Esophagus squamous epithelium (tissue), 5 donors: ENCODE measurements at places on chromosomes 1 and 21.
A peak's percentile ranks its signal among the peaks of the same experiment; 100 is the strongest.

- DNase-seq = no peak
Observed at GRCh38 chr1:234769284-234769985, 159.5 kb upstream of the IRF2BP2 start.

GRCh38 chr1:108746382-108747170, at the start of gene STXBP3:
STXBP3 (plus strand) TSS chr1:108746674; CDS start chr1:108746738, 64 bp downstream.
- DNase-seq = peak; percentile 92

DNA sequence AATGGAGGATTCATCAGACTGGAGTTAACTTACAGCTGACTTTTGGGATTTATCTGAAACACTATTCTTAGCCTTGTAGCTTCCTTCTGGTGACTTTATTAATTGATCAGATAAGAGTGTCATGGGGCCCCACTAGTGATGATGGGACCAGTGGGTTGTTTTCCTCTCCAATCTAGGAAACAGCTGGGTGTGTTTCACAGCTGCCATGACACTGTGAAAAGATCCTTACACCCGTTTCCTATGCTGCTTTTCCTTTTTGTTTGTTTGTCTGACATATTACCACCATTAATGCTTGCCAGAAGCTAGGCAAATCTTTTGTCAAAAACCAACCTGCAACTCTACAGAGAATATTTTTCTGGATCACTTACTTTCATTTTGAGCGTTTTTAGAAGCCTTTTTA, 86.2 kb downstream of the ZBTB18 start:
- no peak for DNase-seq

DNA sequence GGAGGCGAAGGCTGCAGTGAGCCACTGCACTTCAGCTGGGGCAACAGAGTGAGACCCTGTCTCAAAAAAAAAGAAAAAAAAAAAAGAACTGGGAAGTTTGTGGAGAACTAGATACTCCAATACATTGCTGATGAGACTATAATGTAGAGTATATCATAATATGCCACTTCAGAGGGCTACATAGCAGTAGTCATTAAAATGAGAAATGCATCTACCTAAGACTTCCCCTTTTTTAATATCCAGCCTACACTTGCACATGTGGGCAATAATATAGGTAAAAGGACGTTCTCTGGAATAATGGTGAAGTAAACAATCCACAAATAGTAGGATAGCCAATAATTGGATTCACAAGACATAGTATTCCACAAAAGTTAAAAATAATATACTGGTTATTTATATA, 311.0 kb downstream of the HLX start:
- DNase-seq = no peak

DNA sequence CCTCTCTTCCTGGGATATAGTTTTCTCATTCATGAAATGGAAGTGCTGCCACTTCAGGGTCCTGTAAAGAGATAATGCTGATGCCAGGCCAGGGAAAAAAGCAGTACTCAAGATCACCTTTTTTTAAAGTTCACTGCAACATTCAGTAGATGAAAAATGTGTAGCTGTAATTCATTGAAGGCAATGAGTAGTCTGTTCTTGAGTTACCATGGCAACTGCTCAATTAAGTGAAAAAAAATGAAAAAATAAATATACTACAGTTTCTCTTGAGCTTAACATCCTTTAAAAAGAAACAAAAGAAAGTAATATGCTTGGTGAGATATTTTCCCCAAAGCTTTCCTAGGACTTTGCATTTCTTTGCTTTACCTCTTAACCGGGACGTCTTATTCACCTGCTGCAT, 183.3 kb downstream of the AK5 start:
- no peak for DNase-seq

GRCh38 chr1:60878323-60878722, 204.0 kb upstream of the NFIA start:
- no peak for DNase-seq

DNA sequence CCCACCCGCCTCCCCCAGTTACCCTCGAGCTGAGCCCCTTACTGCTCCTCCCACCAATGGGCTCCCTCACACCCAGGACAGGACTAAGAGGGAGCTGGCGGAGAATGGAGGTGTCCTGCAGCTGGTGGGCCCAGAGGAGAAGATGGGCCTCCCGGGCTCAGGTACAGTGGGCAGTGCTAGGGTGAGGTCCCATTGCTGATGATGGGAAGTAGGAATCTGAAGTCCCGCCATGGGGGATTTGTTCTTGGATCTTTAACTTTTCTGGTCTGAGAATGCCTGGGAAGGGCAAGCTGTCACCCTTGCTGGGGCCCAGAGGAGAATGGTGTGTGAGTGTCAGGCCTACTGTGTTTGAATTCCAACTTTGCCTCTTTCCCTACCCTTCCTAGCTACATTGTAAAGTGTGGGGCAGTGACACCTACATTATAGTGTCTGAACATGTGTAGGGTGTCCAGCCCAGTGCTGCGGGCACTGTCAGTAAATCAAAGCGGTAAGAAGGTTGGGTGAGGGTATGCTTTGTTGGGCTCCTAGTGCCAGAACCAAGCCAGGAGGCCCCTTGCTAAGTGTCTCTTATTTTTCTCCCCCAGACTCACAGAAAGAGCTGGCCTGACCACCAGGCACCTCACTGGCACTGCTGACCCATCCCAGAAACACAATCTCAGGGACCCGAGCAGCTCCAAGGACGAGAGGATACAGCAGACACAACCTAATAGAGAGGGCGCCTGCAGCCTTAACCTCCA, 44.7 kb downstream of the YARS1 start:
- no peak for DNase-seq

DNA sequence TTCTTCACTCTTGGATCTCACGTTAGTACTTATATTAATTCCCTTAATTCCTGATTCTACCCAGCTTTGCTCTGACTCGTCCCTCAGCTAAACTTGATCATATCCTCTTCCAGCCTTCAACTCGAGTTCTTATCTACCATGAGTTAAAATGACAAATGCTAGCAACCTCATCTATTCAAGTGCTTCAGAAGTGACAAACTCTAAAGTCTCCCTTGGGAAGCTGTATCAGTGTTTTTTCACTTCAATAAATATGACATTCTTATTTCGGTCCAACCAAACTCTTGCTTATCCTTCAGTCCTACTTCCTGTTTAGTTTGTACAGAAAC, 75.3 kb downstream of the FOXJ3 start:
- DNase-seq = no peak

- DNase-seq = no peak
Observed at GRCh38 chr1:46300673-46301405, 2.6 kb downstream of the LRRC41 start.

DNA sequence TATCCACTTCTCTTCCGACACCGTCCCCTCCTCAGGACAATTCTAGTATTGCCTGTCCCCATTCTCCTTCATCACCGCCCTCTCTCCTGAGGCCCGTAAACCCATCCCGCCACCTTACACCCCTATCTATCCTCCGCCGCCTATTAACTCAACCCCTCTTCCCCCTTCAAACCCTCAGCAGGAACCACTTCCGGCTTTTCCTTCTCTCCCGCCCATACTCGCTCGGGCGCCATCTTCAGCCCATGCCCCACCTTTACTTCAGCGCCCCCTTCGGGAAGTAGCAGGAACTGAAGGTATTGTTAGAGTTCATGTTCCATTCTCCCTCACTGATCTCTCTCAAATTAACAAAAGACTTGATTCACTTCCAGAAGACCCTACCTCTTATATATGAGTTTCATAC, 31.6 kb downstream of the VN1R5 start:
- DNase-seq = no peak

- no peak for DNase-seq
Observed at GRCh38 chr1:169295425-169295824, 72.2 kb downstream of the NME7 start.

DNA sequence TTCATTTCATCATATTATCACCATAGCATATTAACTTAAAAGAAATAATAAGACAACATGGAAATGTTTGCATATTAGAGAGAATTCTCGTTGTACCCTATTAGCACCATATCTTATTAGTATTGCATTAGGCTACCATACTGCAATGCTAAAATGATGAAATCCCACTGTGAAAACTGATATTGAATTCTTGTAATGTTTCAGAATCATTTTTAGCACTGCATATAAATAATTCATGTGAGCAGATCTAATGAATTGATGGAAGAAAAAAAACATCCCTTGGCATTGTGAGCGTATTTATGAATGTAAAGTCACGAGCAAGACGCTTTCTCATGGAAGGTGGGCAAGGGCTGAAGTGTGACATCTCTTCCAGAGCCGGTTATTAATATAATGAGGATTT, 257.1 kb upstream of the PTBP2 start:
- no peak for DNase-seq

DNA sequence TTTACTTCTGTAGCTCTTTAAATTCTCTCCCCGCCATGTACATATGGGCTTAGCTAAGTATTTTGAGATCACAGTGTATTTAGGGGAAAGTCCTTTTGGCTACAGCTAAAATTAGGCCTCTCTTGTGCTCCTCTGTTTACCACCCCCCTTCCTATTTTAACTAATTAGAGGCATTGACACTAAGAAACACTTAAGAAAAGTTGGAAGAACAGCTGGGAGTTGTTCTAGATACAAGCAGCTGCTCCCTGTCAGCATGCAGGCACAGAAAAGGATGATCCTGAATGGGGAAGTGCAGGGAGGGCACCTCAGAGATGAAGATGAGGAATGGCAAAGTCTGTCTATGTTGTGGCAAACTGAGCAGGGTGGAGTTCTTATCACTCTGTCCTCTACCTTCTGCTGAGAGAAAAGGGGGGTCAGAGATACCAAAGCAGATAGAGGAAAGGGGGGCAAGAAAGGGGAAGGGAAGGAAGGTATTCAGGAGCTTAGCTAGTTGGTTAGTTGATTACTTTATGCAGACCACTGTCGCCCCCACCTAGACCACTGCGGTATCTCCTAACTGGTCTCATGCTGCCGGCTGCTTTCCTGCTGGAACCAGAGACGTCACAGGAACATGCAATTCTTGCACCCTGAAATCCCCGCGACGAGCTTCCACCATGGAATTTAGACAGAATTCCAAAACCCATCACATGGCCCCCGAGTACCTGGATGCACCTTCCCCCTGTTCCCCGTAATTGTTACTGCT, 82.4 kb upstream of the HOOK1 start:
- no peak for DNase-seq

DNA sequence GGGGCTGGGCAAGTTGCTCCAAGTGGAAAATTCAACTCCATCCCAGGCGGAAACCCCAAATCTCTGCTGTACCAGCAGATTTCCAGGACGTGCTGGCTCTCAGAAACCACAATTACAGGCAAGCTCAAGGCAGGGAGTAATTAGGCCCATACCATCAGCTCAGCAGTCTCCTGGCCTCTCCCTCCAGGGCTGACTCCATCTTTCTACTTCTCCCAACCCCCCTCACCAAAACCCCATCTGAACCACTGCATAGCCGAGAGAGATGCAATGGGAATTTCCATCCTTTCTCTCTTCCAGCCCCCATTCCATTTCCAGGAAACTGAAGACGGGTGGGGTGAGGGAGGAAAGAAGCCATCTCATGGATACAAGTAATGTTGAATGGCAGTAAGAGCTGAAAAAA, 41.2 kb downstream of the ARHGEF11 start:
- DNase-seq = no peak

DNA sequence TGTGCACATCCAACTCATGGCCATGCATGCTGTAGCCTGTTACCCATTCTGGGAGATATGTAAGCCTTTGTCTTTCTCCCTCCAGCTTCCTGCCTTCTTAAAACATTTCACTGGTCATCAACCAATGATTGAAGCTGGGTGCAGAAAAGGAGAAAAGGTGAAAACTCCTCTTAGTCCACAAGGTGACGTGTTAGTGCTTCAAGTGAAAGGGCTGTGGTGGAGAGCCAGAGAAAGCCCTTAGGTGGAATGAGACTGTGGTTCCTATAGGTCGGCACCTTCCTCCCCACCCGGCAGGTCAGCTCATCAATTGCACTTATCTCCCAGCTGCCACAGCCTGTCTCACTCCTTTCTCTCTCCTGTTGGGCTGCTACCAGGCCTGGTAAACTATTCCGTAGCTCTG, 30.4 kb downstream of the ERG start:
- no peak for DNase-seq

DNA sequence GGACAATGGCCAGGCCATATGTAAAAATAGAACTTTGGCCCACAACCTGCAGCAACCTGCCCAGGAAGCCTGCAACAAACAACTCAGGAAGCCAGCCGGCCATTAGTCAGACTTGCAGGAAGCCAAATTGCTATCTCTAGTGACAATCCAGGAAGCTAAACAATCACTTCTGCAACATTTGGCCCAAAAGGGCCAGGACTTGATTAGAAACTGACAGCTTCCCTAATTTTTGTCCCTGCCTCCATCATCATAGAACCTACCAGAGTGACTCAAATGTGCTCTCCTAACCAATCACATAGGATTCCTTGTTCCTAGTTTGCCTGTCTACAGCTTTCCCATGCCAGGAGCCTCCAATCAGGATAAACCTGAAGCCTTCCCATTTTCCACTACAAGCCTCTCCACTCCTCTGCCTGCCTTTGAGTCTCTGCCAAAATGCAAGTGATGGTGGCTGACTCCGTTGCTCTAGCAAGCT, 639.3 kb downstream of the PTPRU start:
- no peak for DNase-seq

- no peak for DNase-seq
Observed at GRCh38 chr1:223842784-223843183, 3.0 kb downstream of the TP53BP2 start.

- no peak for DNase-seq
Observed at GRCh38 chr1:111958851-111959250, 30.6 kb downstream of the KCND3 start.

- no peak for DNase-seq
Observed at GRCh38 chr1:29673669-29674626, 437.6 kb downstream of the PTPRU start.

DNA sequence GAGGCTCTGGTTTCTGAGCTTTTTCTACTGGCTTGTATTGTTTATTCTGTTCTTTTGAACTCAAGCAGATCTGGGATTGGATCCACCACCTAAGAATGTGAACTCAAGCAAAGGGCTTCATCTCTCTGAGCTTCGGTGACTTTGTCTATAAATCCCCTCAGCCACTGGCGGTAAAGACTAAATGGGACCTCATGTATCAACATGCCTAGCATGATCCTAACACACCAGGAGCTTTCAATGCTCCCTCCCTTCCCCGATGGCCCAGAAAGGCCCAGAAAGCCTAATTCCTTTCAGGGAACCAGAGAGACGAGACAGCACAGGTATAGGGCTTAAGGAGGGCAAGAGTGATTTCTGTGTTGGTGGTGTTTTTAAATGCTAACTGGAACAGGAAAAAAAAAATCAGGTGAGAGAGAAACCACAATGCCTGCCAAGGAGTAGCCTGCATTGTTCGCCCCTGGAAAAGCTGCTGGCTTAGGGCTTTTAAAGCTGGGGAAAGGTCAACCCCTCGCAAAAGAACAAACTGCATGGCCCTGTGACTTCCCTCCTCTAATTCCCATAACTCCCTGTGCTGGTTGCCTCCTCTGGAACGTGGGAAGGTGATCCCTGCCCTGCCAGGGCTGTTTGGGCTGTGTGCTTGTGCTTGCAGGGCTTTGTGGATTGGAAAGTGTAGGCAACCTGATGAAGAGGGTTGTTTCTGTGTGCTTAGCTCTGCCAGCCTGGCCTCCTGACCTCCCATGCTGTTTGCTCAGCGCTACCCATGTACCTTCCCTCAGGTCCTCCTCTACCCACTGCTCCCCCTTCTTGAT, 147.0 kb downstream of the PLPP3 start:
- no peak for DNase-seq
